GM06990 (cell line): ENCODE measurements at places on chromosomes 6 and 20.

DNA sequence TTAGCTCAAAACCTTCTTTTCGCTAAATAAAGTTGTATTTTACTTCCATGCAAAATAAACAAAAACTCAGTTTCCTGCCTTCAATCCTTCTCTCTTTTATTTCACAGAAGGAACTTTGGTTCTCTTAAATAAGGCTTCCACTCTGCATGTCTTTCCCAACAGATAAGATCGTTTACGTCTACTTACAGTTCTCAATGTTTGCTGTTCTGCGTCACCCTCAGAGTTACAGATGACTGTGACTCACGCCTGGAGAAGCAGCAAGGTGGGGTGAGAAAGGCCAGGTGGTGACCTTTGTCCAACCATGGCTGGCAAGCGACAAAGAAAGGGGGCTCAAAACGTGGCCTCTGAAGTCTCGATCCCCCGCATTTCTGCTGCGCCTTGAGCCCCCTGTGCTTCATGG lies 51.4 kb upstream of the RPS6KA2 start:
- no peak for DNase-seq

- DNase-seq: no peak
Observed at GRCh38 chr20:23643659-23644058, 5.9 kb upstream of the CST3 start.

DNA sequence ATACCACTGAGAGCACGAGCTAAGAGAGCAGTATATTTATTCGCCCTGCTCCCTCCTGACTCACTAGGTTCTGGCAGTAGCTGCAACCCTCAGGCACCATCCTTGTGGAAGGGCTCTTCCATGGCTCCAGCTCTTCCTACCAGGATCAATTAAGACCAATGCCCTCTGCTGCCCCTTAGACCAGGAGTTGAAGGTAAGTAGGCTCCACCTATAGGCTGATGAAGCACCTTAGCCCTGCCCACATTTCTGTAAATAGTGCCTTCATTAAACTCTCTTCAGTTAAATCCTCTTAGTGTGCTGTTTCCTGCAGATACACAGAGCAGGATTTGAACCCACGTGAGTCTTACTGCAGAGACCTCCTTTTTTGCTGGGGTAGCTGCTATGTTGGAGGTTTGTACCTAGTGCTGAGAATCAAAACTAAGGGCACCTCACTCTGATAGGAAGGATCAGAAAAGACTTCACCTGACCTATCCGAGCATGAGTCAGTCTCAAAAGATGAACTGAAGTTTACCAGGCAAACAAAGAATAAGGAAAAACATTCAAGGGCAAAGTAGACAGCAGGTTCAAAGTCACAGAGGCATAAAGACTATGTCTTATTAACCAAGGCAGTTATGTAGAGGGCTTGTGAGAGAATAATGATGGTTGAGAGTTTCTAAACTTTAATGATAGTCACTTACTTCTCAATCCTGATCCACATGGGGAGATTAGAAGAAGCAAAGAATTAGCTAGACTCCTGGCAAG lies 56.9 kb upstream of the BEND6 start:
- DNase-seq: no peak

DNA sequence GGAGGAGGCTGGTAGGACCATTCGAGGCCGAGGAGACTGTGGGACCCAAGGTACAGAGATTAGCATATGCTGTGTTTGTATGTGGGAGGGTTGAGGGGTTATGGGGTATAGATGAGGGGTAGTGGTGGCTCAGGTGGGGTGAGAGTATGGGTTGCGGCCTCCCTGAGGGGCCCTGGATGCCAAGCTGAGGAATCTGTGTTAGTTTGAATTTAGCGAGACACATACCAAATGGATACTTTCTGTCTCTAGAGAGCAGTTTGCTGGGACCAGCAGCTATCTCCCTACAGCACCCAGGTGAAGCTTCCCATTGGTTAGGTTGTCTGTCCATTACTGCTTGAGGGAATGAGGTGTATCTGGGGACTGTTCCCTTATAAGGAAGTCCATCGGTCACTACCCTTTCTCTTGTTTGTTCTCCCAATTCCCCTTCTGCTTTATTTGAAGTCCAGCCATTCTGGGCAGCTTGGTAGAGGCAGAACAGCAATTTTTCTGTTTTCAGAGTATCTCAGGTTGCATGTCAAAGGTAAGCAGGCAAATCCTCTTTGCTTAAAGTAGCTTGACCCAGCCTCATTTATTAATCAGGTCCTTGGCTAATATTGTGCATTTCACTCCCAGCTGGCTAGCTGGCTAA lies 15.2 kb downstream of the CHMP4B start:
- no peak for DNase-seq

GRCh38 chr20:35947489-35947888 lies 6.8 kb downstream of the SCAND1 start:
- DNase-seq: peak; percentile 23

DNA sequence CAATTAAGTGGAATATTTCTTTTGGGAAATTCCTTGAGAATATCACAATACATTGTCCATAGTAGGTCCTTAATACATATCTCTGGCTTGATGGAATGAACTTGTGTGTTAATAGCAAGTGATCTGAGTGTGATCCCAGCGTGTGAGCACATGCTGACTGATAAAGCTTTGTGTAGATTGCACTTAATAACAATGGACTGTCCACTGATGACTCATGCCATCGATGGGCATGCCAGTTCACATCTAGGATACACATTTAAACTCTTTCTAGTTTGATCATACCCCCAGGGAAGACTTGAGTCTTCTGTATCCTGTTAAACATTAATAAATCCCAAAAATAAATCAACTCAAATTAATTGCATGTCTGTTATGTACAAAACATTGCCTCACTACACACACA lies 454.3 kb upstream of the SPTLC3 start:
- DNase-seq: no peak

DNA sequence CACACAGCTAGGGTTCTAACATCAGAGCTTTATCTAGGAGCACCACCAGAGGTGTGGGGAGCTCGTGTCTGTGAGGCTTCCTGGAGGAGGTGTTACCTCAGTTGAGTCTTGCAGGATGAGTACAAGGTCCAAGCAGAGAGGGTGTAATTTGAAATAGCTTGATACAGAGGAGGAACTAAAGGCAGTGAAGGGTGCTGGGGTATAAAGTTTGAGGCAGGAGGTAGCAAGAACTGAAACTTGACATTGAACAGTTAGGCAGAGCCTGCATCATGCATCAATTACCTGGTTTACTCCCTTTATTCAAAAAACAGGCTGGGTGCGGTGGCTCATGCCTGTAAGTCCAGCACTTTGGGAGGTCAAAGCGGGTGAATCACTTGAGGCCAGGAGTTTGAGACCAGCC lies 241.2 kb downstream of the UST start:
- no peak for DNase-seq

- no peak for DNase-seq
Observed at GRCh38 chr6:108518714-108519576, 41.8 kb upstream of the FOXO3 start.

- peak; percentile 55 for DNase-seq
Observed at GRCh38 chr6:110368284-110368683, 10.1 kb upstream of the METTL24 start.

DNA sequence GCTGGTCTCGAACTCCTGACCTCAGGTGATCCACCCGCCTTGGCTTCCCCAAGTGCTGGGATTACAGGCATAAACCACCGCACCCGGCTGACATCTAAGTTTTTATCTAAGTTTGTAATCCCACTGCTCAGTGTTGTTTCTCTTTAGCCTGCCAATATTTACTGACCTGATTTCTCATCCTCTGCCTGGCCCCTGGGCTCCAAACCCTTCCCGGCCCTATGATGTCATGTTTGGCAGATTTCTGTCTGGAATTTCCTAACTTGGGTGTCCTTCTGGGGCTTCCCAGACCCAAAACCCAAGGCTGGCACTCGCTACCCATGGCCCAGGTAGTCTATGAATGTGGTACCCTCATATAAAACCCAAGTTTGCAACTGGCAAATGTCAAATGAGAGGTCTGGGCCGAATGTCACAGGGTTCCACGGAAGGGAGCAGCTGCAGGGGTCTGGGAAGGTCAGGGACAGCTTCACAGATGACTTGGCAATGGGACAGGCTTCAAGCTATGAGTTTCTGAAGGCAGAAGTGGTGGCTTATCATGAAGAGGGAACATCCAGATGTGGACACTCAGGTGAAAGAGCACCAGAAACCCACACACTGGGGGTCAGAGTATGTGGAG lies 54.9 kb downstream of the TMEM170B start:
- no peak for DNase-seq

DNA sequence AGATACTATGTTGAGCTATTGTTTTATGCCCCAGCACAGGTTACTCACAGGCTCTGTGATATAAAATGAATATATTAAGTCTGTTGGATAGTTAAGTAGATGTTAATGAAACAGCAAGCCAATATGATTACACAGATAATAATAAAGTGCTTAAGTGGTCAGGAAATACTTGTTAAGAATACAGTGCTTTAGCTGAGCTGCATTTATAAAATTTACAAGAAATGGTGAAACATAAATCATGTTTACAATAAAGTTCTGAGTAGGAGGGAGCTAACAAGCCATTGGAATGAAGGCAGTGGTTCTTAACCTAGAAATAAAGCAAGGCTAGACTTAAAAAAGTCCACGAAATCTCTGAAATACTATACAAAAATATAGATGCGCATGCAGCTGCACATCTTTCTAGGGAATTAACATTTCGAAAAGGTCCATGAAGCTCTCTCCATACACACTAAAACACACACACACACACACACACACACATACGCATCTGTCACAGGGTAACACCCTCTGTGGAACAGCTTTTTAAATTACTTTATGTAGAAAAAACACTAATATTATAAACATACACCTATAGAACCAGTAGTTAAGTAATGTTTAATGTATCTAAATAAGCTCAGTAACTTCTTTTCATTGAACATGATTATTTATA lies 87.3 kb downstream of the COL9A1 start:
- DNase-seq: no peak

DNA sequence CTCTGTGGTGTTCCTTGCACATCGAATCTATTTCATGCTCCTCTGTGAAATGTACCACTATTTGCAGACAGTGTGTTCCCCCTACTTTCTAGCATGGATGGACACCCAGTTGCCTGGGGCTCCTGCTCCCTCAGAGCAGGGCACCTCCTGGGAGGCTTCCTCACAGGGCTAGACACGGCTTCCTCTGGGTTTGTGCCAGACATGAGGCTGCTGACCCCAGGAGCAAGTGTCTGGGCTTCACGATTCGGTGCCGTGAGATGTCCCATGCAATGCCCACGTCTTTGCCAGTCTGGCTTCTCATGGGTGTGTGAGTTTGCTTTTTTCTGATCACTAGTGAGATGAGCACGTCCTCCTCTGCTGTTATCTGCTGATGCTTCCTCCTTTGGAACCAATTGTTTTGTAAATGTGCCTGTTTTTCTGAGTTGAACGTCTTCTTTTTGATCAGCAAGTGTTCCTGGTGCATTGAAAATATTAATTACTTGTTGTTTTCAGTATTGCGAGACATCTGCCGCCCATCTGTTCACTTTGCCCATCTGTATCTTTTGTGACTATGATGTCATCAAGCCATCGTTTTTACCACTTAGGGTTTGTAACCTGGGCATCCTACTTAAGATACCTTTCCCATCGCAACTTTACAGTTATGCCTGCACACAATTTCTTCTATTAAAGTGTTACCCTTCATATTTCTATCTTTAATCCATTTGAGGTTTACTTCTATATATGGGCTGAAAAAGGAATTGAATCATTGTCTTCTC lies 92.0 kb downstream of the TTLL2 start:
- DNase-seq: no peak

- no peak for DNase-seq
Observed at GRCh38 chr20:38128691-38129090, 36.4 kb downstream of the TGM2 start.

- DNase-seq: peak; percentile 9
Observed at GRCh38 chr6:109978174-109979032, at the start of gene GPR6. TSS of gene GPR6 (plus strand) at chr6:109978311. CDS start at chr6:109979113, 802 bp downstream.

- DNase-seq: no peak
Observed at GRCh38 chr6:26351544-26351953, 13.4 kb upstream of the BTN3A2 start.

DNA sequence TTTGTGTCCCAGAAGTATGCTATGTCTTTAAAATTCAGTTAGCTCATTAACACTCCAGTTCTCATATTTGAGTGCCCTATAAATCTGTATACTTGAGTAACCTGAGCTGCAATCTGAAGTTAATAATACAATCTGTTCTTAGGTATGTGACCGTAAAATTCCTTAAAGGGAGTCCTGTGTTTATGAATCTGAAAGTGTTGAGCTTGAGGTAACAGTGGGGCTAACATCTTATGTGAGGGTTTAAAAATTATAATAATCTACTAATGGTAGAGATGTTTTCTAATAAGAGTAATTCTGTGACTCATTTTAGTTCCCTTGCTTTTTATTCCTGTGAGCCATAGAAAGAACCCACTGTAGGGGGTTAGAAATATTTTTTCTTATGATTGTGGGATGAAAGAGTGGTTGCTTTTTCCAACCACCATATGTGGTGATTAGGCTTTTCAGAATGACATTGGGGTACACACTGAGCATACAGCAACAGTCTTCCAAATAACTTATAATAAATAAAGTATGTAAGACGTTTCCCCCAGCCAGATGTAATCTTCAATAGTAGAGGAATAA lies 121.2 kb downstream of the BCKDHB start:
- no peak for DNase-seq

GRCh38 chr6:5175635-5176034 lies 85.1 kb downstream of the LYRM4 start:
- peak; percentile 13 for DNase-seq

DNA sequence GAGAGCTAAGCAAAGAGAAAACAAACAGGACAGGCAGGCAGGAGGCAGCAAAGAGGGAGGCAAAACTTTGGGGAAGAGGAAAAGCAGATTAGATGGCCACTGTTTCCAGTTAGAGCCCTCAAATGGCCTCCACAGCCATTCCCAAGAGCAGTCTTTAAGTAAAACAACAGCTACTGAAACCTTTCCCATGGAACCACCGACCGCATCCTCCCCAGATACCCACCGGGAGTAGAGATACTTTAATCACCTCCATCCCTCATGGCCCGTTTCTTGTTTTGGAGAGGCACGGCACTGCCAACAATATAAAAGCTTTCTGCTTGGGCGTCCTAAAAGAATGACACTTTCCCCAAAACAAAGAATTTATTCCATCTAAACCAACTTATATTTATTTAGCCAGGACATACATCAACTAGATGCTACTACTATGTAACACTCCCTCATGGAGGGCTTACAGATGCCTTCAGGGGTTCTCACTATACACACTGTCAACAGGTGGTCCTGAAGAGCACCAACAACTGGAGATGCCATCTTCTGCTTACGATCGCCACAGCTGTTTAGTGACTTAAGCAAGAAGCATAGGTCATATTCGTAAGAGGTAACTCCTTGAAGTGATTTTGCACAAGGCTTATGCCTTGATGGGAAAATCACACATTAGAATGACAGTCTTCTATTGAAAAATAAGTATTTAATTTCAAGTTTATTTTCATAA lies 43.4 kb downstream of the CNKSR3 start:
- no peak for DNase-seq

DNA sequence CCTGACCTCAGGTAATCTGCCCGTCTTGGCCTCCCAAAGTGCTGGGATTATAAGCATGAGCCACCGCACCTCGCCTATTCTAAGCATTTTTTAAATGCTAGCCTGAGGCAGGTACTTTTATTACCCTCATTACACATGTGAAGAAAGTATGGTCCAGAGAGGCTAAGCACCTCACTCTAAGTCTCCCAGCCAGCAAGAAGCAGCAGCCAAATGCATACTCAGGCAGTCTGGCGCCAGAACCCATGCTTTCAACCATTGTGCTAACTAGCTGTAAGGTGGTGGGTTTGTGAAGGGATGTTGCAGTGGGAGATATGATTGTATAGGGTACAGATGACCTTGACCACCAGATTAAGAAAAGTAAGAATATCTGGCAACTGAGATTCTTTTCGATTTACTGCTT lies 26.1 kb upstream of the RIPOR2 start:
- DNase-seq: no peak
